ENCODE measurements at places on chromosomes 2 and 18.

DNA sequence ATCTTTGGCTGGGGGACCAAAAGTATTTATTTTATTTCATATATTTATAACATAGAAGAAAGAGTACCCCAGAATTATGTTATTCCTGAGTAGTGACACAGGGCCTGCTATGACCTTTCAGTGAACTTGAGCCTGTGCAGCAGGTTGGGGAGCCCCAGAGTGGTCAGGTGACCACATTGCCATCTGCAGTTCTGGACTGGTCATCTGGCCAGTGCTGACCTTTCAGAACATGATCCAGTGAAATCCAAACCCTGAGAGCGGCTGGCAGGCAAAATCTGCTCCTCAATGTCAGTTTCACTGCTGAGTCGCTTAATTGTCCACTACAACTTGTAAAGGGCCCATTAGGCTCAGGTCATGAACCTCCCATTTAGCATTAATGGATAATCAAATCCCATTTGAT, 336.7 kb upstream of the KCNH7 start:
- no peak for DNase-seq

GRCh38 chr2:127115471-127116199, 8.7 kb upstream of the BIN1 start:
- DNase-seq, result no peak

- no peak for DNase-seq
Measured at GRCh38 chr18:43514747-43515146, 237.5 kb upstream of the SYT4 start.

DNA sequence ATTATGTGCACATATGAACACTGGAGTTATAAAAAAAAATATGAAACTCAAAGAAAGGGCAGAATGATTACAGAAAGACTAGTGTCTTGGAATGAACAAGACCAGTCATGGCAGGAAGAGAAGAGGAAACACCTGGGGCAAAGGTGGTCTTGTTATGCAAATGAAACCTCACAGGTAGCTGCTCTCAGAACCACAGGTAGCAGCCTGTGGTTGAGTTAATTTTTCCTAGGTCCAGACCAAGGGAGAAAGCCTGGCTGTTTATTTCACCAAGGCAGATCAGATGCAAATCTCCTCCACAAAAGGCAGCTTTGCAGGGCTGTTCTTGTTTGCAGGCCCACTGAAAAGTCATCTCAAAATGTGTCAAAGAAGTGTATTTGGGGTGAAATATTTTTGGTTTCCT, 785.8 kb downstream of the RNF144A start:
- no peak for DNase-seq

GRCh38 chr2:232473467-232473890, 14.2 kb downstream of the ECEL1 start:
- DNase-seq, result no peak

GRCh38 chr2:99552529-99552928, 62.7 kb upstream of the REV1 start:
- no peak for DNase-seq

DNA sequence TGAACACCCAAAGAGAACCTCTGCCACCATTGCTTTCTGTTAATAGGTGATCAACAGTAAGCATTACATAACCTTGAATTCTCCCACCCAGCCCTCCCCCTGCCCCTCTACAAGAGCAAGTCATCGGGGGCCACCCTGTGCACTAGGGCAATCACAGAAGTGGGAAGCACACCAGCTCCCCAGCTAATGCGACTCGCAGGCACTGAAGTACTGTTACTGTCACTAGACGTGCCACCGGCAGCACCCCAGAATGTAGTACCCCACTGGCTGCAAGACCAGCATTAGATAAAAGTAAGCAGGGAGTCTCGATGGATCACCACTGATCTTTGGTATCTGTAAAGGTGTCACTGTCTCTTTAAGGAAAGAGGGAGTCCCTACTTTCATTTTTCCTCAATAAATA, 167.6 kb downstream of the FAM210A start:
- no peak for DNase-seq

GRCh38 chr2:165621086-165621560, 151.6 kb downstream of the CSRNP3 start:
- DNase-seq, result no peak

All from inflammatory macrophage treated with lipopolysaccharide for 1 hour (primary cell).